ENCODE measurements at places on chromosomes 13 and 19.

- DNase-seq = no peak
These were observed 8.8 kb upstream of the TNFSF9 start for GRCh38 chr19:6521718-6522646.

- no peak for DNase-seq
These were observed 22.9 kb downstream of the TNFRSF19 start for GRCh38 chr13:23593148-23593547.

DNA sequence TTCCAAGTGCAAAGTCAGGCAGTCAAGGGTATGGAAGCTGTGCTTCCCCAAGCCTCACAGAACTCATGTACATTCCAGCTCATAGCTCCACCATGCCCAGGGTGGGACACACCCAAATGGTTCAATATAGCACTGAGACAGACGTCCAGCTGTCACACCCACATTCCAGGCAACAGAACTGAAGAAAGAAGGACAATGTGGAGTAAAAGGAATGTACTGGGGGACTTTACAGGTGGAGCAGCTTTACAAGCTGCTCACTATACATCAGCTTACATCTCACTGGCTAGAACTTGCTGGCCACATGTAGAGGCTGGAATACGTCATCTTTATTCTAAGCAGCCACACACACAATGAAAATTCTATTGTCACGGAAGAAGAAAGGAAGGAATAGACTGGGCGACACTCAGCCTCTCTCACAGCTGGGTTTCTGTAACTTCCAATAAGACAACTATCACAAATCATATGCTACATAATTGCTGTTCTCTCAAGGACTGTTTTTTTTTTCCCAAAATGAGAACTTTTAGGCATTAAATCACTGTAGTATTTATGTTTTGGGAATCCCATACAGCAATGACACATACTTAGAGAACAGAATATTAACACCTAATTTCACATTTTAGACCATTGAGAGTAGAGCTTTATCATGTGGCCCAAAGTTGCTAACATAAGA is 86.1 kb downstream of the KLF12 start:
- DNase-seq = no peak

- no peak for DNase-seq
These were observed 98.3 kb downstream of the SLITRK6 start for GRCh38 chr13:85700906-85701305.

- no peak for DNase-seq
These were observed 18.4 kb downstream of the NLRP13 start for GRCh38 chr19:55913643-55914268.

GRCh38 chr19:35349614-35350521 is 2.2 kb downstream of the FFAR1 start:
- no peak for DNase-seq

DNA sequence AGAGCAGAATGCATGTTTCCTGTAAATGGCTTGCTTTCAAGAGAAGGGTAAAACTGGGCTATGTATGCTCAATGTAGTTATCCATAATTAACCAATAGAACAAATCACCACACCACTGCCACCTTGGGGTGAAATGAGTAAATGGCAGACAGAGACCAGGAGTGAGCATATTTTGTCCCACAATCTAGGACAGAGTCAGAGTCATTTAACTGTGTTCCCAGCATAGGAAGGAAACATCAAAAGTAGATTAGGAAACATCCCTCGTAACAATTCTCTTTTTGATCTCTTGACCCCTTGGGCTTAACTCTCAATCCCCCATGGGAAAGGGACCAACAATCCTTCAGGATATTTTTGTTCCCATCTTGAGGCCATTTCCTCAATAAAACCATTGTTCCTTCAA is 224.8 kb downstream of the NHLRC3 start:
- DNase-seq = peak; percentile 17

GRCh38 chr19:35119578-35120155 is 4.0 kb downstream of the FXYD3 start:
- no peak for DNase-seq

GRCh38 chr13:110421696-110422385 is 114.8 kb downstream of the COL4A2 start:
- no peak for DNase-seq

DNA sequence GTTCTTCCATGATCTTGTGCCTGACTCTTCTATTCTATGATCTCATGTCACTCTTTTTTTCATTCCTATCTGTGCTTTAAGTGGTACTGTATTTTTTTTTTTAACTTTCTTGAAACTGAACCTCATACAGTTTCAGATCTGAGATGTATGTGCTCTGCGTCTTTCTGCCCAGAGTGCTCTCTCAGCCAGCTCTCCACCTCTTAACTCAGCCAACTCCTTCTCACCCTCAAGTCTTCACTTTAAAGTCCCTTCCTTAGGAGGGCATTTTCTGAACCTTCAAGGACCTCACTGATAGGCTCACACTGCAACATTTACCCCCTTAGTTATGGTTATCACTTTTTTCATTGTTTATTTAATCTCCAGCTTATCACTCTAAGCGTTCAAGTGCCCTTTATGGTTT is 158.7 kb downstream of the IRS2 start:
- no peak for DNase-seq

- DNase-seq = no peak
These were observed 53.0 kb downstream of the ZAR1L start for GRCh38 chr13:32262165-32262564.

DNA sequence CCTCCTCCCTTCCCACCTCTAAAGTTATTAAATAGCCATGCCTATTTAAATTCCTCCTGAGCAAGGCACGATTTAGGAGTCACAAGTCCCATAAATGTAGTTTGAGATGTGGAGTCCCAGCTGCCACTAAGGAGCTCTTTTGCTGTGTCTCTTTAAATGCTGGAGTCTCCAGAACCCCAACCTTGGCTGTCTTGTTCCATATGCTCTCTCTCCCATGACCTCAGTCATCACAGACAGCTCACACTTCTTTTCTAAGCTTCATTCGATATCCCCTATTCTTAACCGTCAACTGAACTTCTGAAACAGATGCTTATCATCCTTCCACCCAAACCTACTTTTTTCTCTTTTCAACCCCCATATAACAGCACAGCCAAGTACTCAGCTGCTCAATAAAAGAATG is 197.1 kb downstream of the VWA8 start:
- DNase-seq = no peak

GRCh38 chr13:48232420-48233045 is 473 bp upstream of the ITM2B start:
- DNase-seq = no peak

DNA sequence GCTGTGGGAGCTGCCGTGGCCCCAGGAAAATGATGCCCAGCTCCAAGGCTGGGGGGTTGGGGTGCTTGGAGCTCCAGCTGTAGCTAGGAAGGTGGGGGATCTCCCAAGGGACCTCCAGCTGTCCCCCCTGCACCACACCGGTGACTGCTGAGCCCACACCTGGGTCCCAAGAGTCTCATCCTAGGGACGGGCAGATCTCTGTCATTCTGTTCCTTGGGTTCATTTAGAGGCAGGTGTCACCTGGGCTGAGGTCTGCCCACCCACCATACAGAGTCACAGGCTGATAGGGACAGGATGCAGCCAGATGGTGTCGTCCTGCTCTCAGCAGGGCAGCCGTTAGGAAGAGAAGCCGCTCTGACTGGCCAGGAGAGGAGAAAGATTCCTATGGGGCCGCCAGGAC is 5.3 kb downstream of the F2RL3 start:
- DNase-seq = no peak

GRCh38 chr13:48573213-48574007 is 40.5 kb upstream of the RCBTB2 start:
- no peak for DNase-seq

DNA sequence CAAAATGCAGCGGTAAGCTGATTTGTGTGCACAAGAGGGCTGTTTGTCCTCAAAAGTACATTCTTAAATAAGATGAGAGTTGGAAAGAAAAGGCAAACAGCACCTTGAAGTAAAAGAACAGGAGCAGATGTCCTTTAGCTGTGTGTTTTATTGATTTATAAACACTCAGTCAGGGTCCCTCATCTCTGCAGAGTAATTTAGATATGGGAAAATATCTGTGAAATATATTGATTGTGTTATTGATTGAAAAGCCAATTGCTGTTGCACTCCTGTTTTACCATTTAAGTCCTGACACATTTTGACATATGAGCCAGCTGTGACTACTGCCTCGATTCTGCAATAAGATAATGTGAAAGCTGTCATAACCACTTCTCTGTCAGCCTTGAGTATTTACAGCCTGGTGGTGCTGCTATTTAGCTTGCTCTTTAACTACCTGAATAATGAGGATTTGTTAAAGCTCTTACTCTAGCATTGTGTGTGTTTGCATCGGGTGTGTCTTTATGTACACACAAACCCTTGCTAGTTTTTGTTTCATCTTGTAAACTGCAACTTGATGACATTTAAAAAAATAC is 550.1 kb downstream of the DACH1 start:
- no peak for DNase-seq

GRCh38 chr19:47106821-47107201 is 6.8 kb downstream of the ZC3H4 start:
- DNase-seq = no peak

- DNase-seq = no peak
These were observed 789.9 kb upstream of the MIR17HG start for GRCh38 chr13:90557626-90558025.
